Stimulated activated CD8-positive, alpha-beta memory T cell treated with anti-CD3 and anti-CD28 coated beads, Interleukin-7, amount 100 ng/mL, for 4 hours (primary cell): ENCODE measurements at places on chromosomes 5 and 9.

DNA sequence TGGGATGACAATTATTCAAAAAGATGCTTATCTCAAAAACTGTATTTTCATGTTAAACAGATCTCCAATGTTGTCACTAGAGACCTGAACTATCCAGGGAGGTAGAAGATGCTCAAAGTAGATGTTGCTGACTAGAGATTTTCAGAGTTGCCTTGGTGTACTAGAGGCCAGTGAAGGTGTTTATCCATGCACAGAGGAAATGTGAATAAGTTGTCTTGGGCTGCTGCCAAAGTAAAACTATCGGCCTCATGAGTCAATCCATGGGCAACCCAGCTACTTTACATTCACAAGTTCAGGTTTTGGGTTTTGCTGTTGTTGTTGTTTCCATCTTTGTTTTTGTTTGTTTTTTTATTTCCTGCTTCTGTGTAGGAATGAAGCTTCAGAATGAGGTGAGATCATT lies 141.1 kb upstream of the RANBP3L start:
- no peak for DNase-seq

DNA sequence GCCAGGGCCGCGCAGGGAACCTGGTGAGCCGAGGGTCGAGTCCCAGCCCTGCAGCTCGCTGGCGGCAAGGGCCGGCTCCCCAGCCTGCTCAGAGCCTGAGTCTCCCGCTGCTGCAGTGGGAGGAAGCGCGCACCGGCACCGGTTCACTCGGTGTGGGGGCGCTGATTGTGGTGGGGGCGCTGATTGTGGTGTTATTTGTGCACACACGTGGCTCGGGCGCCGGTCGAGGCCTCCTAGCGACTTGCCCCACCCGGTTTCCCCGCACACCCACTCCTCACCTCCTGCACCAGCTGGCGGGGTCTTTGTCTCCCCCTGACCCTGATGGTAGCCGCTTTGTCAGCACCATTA lies 266.7 kb downstream of the NSG2 start:
- DNase-seq = no peak

GRCh38 chr5:61622156-61622555 lies 290.1 kb downstream of the ZSWIM6 start:
- DNase-seq = no peak

- no peak for DNase-seq
Observed at GRCh38 chr9:129361196-129361595, 183.1 kb upstream of the IER5L start.

DNA sequence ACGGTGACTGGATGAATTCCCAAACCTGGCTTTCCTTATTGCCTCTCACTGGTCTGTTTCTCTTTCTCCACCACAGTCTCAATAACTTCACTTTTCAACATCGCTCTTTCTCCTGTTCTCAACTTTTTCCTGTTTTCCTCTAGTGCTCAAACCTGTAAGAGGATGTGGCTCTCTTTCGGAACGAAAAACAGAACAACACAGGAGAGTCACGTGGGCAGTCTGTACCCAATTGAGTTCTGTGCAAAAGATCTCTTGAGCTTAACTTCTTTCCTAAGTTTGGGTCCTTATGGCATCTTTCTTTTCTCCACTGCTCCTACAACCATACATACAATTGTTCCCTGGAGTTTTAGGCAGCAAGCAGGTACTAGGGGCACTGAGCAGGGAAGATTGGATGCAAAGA lies 8.9 kb downstream of the HAVCR1 start:
- no peak for DNase-seq

DNA sequence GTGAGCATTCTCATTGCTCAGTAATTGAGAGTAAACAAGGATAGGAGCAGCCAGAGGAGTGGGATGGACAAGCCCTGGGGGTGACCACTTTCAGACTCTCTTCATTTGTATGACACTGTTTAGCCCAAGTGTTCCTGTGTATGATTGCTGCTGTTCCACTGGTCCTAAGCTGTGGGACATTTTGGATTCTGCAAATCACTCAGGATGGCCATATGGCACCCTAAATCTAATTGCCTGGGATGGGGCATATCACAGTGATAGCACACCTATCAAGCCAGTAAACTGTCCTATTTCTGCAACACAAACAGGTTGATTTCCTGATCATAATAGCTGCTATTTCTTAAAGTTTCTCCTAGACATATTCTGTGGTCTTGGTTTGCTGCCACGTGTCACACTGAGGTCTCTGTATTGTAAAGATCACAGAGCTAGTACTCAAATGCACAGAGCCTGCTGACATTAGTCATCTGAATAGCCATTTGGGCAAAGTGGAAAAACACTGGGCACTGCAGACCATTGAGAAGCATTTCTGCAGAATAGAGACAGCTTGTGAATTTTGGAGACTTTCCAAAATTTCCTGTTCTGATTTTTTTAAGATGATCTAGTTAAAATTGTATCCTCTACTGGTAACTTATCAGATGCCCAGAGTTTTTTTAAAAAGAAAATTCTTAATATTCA lies 320.2 kb downstream of the RFX3 start:
- no peak for DNase-seq

- no peak for DNase-seq
Observed at GRCh38 chr5:107523029-107523680, 147.6 kb downstream of the EFNA5 start.

GRCh38 chr5:102794047-102794446 lies 38.9 kb downstream of the PAM start:
- DNase-seq = no peak

DNA sequence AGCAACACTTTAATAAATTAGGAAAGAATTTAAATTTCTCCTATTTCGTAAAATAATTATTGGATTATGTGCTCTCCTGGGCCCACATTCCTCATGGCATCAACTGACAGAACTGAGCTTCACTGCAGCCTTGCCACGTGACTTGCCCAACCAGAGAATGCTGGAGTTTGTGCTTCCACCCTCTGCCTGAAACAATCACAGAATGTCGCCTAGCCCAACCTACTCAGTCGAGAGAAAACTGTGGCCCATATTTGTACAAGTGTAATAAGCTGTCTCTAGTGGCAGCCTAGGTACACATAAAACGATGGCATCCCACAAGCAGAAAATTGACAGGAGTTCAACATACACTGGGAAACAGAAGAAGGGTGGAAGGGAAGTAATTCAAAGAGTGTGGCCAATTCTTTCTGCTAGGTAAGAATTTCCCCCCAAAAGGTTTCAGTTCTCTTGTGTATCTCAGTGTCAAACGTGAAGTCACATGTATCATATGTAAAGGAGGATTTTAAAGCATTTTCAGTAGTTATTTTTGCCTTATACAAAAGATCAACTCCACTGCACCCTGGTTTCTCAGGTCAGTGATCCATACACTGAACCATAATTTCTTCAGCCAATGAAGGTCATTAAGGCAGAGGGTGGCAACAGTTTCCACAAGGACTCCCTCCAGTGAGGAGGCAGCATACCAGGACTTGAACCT lies 41.7 kb downstream of the ZNF608 start:
- no peak for DNase-seq

GRCh38 chr5:90410178-90410762 lies 714 bp upstream of the CETN3 start:
- DNase-seq = no peak

GRCh38 chr9:98121058-98121457 lies 2.0 kb upstream of the TRIM14 start:
- no peak for DNase-seq

GRCh38 chr5:172903790-172904189 lies 55.4 kb upstream of the RPL26L1 start:
- DNase-seq = no peak

DNA sequence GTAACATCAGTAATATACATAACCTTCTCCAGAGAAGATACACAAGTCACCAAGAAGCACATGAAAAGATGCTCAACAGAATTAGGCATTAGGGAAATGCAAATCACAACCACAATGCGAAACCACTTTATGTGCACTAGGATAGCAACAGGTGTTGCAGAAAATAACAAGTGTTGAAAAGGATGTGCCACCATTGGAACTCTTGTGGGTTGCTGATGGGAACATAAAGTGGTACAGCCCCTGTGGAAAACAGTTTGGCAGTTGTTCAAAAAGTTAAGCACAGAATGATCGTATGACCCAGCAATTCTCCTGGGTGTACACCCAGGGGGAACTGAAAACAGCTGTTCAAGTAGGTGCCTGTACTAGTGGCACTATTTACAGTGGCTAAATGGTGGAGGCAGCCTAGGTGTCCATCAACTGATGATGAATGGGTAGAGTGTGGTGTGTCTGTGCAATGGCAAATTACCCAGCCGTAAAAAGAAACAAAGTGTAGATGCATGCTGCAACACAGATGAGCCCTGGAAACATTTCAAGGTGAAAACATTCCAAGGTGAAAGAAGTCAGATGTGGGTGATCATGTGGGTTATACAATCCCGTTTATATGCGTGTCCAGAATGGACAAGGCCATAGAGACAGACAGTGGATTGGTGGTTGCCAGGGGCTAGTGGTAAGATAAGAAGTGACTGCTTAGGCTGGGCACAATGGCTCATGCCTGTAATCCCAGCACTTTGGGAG lies 27.2 kb downstream of the CCDC69 start:
- no peak for DNase-seq

DNA sequence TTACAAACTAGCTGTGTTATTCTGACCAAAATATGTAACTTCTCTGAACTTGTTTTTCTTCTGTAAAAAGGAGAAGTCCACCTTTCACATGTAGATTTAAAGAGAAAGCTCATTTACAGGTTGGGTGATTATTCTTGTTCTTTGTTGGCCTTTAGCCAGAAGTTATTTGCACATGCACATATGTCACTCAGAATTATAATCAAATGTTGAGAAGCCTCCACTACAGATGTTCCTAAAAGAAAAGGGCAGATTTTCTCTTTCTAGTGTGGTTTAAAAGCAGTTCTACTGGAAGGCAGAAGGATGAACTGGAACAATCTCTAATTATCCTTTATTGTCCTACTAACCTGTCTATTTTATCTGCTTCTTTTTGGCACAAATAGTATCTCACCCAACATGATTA lies 209.8 kb upstream of the ELAVL2 start:
- no peak for DNase-seq

GRCh38 chr5:152556784-152557183 lies 151.7 kb upstream of the NMUR2 start:
- no peak for DNase-seq

DNA sequence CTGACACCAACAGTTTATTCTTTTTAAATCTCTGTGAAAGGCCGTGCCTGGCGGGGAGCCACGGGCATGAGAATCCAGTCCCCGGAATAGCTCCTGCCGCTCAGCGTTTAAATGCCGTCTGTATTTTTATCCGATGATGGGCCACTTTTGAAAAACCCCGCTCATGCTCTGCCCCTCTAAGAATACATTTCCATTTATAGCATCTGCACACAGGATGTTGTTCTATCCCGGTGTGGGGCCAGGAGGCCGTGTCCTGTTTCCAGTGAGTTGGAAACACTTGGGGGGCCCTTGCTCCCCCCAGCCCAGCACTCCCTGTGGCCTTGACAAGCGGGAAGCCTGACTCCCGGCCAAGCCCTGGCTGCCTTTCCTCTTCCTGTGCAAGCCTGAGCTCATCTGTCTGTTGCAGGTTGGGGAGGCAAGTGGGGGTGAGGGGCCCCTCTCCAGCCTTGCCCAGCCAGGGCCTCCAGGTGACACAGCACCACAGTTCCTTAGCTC lies 39.0 kb downstream of the ERGIC1 start:
- DNase-seq = no peak

GRCh38 chr9:6715755-6716643 lies 41.8 kb upstream of the KDM4C start:
- DNase-seq = peak; percentile 51

DNA sequence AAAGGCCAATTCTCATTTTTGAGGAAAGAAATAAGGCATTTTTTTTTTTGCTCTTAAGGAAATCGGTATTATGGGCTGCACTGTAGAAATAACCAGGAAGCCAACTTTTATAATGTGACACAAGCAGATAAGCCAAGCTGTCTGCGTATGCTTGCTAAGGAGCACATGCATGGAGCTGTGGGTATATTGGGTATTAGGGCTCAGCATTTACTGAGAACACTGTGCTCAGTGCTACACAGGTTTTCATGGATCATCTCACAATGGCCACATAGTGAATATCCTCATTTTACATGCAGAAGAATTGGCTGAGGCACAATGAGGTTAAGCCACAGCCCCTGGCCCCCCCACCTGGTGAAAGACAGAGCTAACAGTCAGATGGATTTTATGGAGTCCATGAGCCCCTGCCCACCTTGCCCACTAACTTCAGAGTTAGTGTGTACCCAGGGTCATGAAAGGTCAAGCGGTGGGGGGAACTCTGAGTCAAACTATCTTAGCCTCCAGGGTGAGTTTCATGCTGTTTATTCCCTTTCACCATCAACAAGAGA lies 204.8 kb downstream of the SPATA31A6 start:
- no peak for DNase-seq

DNA sequence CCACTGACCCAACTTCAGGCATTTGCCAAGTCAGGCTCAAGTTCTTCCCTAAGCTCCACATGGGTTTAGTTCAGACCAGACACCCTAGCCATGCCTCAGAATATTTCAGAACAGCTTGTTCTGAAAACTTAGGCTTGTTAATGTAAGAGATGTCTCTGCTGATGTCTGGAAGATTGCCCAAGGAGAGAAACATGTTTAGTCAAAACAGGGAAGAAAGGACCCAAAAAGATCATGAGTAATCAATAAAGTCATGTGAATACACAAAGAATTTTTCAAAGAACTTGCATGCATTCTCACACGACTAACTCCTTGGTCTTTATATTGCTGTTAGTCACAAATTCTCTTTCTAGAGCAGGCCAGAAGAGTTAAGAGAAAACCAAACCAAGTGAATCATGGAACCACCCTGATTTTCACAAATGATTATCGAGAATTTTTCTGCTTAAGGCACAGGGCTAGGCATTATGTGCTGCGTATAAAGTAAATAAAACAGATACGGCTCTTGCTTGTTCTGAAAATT lies 158.1 kb upstream of the HMHB1 start:
- DNase-seq = no peak

- no peak for DNase-seq
Observed at GRCh38 chr9:76136986-76137385, 246.5 kb downstream of the PCSK5 start.

DNA sequence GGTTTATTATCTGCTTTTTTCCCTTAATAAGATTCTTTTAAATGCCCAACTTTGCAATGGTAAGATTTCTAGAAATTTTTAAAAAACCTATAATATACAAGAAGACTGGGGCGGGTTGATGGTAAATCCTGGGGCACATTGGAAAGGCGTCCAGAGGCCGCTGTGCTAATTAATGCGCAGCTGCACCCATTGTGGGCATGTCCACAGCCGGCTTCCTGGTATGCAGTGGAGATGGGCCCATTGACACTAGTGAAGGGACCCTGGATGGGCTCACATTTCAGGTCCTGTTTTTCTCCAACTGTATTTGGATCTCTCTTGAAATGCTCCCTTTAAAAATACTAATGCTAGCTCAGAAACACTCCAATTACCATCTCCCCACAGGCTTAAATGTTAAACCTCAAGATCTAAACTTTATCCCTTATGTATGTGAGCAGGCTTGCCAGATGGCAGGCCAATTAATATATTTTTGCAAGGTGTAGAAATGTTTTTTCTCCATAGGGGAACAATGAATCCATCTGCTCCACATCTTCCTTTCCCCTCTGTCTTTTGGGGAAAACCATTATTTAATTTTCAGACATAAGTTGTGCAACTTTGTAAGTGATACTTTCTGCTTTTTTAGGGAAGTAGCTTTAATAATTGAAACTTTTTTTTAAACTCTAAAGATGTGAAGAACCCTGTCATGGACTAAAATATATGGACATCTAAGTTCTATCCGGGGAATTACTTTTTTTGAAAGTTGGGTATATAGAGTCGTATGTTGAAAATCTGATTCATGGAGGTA lies 177.3 kb downstream of the CD180 start:
- DNase-seq = no peak

GRCh38 chr5:143194206-143194605 lies 209.3 kb downstream of the NR3C1 start:
- no peak for DNase-seq

GRCh38 chr5:179393078-179393477 lies 47.8 kb upstream of the ADAMTS2 start:
- no peak for DNase-seq

- no peak for DNase-seq
Observed at GRCh38 chr9:28293369-28294090, 720.2 kb upstream of the C9orf72 start.
